Stimulated activated CD4-positive, alpha-beta T cell treated with anti-CD3 and anti-CD28 coated beads, Interleukin-15, amount 100 ng/mL, for 1 hour (primary cell): ENCODE measurements at places on chromosomes 6 and 20.

GRCh38 chr6:84764332-84765049 is at the start of gene TBX18:
Gene TBX18 (minus strand): TSS chr6:84764598. CDS start chr6:84764181, 417 bp downstream.
- DNase-seq: no peak

DNA sequence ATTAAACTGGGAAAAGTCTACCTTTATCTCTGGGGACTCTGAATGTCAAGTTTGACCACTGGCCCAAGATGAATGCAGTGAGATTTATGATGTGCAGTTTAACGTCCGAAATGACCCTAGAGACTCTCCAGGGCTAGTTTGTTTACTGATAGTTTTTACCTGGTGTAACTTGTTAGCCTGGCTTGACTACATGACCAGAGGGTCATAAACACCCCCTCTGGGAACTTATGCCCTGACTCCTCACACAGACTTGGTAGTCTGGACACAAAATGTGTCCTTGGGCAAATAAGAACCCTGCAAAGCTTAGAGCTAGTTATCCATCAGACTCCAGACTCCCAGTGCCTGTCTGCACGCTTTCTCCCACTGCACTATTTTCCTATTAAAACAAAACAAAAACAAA is 606.5 kb downstream of the HACE1 start:
- DNase-seq: no peak

DNA sequence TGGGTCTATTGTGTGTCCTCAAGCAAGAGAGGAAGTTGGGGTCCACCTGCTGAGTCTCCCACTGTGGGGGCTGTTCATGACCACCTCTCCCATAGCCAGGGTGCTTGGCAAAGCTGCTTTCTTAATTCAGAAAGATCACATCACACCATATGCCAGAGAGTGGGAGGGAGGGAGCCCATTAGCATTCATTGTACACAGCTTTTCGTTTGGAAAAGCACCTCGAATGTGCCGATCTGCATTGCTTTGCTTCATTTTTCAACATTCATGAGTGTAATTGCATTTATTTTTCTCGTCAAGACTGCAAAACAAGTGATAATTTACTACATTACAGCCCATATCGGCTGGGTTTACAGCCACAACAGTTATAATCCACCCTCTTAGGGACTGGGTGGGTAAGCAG is 327.3 kb downstream of the PTPRT start:
- DNase-seq: no peak

GRCh38 chr20:1563598-1563997 is 6.1 kb upstream of the SIRPD start:
- no peak for DNase-seq

GRCh38 chr6:112934433-112935327 is 587.5 kb downstream of the RFPL4B start:
- DNase-seq: no peak

- DNase-seq: no peak
Observed at GRCh38 chr20:50425076-50425475, 85.1 kb upstream of the PTPN1 start.

GRCh38 chr6:80639181-80639629 is 532.7 kb downstream of the BCKDHB start:
- DNase-seq: no peak

DNA sequence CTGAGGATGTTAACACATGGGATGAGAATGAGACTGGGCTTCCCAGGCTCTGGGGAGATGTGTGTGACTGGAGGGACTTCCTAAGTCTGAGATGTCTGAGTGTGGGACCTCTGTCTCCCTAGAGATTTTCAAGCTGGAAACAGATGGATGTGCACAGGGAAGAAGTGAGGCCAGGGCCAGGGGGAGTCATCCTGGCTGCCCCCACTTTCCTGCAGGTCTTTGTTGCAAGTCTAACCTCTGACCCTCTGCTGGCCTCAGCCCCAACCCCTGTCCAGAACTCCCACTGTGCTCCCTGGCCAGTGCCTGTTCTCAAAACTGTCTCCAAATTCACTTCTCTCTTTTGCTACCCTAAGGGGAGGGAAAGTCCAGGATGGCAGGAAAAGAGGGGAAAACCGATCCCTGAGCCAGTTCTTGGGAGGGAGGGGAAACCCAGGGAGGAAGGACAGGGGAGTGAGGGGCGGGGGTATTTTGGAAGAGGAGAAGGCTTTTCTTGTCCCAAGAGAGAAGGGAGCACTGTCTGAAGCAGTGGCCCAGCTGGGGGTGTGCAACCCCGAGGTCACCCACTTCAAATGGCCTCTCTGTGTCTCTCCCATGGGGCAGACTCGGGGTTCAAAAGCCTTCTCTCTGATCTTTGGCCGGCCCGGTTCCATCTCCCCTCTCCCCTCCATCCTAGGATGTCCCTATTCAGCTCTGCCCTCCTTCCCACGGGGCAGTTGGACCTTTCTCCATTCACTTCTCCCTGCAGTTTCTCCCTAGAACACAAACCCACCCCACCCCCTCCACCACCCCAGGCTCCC is 3.1 kb downstream of the PPP1R18 start:
- no peak for DNase-seq

DNA sequence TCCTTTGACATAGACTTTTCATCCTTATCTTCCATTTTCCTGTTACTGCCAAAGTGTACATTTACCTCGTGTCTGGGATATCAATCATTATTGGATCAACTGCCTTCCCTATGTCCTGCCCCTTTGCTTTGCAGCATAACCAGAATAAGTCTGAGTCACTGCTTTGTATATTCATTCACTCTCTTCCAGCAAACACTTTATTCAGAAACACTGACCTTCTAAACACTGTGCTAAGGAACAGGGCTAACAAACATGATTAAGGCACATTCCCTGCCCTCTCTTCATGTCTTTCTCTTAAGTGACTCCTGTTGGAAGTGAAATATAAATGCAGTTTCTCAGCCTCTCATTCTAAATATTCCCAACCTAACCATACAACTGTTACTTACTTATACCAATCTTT is 66.9 kb downstream of the COL19A1 start:
- DNase-seq: no peak

GRCh38 chr6:967701-968100 is 274.8 kb upstream of the EXOC2 start:
- no peak for DNase-seq

- no peak for DNase-seq
Observed at GRCh38 chr6:43405354-43405753, 22.0 kb upstream of the ABCC10 start.

GRCh38 chr20:43579861-43580793 is 10.6 kb upstream of the IFT52 start:
- no peak for DNase-seq

DNA sequence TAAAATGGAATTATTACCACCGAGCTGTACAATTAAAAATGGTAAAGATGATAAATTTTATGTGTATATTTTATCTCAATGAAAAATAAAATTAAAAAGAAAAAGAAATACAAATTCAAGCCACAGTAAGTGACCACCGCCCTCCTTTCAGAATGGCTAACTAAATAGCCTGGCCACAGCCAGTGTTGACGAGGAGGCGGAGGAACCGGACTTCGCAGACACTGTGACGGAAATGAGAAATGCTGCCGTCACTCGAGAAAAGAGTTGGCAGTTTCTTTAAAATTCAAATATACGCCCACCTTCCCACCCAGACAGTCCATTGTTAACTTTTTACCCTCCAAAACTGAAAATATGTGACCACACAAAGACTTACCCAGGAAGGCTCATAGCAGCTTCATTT is 50.0 kb downstream of the FOXF2 start:
- DNase-seq: no peak

GRCh38 chr6:14452567-14453527 is 335.3 kb downstream of the CD83 start:
- no peak for DNase-seq

GRCh38 chr20:64232794-64233193 is 22.8 kb upstream of the PCMTD2 start:
- DNase-seq: no peak

GRCh38 chr6:48985025-48985424 is 478.0 kb downstream of the MMUT start:
- DNase-seq: no peak

DNA sequence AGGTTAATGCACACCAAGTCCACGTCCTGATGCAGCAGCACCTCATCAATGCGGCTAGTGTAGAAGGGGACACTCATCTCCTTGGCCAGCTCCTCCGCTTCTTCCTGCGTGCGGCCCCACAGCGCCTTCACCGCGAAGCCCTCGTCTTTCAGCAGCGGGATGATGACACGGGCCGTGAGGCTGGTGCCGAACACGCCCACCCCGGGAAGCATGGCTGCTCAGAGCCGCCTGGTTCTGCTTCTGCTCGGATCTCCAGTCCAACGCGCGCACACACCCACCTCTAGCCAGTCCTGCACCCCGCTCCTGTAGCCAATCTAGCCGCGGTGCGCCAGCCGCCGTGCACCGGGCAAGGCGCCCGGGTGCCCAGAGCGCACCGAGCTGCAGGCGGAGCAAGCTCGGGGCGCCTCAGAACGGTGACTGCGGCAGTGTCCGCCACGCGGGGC is 700 bp downstream of the GFOD1 start:
- peak; percentile 44 for DNase-seq

- DNase-seq: no peak
Observed at GRCh38 chr20:4951299-4951698, 50.0 kb downstream of the SLC23A2 start.

DNA sequence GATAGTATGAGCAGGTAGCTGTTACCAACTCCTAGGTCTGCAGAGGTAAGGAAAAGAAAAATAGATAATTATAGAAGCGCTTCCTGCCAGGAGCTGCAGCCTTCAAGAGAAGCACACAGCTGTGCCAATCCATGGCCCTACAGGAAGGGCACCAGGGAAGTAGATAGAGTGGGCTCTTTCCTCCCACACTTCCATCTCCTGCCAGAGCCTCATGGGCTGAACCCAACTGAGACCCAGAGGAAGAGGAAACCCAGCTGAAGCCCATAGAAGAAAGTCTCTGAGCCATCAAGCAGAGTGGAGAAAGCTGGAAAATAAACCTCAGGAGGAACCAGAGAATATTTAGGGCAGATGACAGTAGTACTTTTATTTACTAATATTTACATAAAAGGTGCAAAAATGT is 146.7 kb upstream of the ATXN1 start:
- no peak for DNase-seq
